ENCODE measurements at places on chromosomes 5 and 9.

DNA sequence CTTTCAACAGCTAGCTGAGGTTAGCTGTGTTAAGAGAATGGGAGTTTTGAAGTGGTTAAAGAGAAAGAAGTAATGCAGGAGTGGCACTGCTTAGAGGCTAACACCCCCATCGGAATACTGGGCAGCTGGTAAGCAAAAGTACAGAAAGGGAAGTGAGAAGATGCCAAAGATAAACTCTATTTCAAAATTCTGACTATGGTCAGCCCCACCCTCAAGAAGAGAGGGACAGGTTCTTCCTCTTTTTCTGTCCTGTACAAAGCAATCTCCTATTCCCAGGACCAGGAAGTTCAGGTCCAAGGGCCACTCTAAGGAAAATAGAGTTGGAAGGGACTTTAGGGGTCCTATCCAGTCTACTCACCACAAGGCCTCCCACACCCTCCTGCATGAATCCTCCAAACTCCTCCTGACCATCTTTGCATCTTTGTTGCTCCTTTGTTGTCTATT is 45.9 kb upstream of the JAK2 start:
- no peak for DNase-seq

GRCh38 chr5:132662925-132663770 is 5.2 kb downstream of the IL13 start:
- DNase-seq, result peak; percentile 69

DNA sequence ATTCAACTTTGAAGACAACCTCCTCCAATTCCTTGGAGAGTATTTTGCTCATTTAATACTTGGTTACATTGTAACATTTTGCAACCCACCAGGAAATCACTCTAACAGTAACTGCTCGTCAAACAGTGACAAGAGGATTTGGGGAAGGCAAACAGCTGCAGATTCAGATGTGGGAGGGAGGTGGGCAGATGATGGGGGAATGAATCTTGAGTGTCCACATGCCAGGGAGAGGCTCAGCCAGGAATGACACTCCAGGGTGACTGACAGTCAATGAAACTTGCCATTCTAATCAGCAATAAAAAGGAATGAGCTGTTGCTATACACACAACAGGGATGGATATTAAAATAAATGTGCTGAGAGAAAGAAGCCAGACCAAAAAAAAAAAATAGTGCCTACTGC is 97.7 kb upstream of the ANKRD55 start:
- no peak for DNase-seq

DNA sequence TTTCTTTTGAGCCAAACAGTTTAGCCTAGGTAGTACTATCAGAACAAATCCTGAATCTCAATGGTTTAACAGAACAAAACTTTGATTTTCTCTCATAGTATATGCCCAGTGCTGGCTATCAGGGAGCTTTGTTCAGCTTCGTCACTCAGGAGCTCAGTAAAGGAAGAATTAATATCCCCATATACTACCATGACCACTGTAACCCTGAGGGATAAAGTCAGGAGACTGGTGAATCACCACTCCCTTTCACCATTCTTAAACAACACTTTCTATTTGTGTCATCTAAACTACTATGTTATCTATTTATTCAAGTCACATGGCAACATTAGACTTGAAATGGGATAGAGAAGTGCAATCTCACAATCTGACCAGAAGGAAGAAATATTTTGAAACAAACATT is 522.6 kb upstream of the COX7C start:
- DNase-seq, result no peak

DNA sequence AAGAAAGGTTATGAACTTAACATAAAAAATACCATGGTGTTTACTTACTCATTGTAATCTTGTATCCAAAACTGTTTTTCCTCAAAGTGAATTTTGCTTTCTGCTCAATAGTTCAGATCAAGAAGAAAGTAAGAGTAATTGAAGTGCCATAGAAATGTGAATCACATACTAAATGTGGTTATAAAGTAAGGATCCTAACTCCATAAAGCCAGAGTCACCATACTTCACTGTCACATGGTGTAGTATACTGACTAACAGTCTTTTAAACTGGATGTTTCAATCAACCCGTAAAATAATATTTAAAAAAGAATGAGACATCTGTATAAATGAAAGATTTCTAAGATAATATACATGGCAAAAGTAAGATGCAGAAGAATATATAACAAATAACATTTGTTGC is 72.1 kb downstream of the NIPBL start:
- DNase-seq, result no peak

DNA sequence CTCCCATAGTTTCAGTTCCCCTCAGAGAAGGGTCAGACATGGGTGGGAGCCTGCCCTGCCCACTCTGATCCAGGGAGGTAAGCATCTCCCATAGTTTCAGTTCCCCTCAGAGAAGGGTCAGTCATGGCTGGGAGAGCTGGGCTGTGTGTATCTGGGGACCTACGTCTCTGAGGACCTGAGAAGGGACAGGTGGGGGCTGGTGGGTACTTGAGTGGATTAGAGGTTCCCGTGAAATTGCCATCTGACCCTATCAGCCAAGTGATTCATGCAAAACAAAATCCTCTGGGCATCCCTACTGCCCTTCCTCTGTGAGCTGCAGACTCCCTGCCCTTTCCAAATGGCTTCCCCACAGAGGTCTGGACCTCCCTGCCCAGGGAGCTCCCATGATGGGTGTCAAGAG is 3.9 kb downstream of the ENHO start:
- DNase-seq, result no peak

DNA sequence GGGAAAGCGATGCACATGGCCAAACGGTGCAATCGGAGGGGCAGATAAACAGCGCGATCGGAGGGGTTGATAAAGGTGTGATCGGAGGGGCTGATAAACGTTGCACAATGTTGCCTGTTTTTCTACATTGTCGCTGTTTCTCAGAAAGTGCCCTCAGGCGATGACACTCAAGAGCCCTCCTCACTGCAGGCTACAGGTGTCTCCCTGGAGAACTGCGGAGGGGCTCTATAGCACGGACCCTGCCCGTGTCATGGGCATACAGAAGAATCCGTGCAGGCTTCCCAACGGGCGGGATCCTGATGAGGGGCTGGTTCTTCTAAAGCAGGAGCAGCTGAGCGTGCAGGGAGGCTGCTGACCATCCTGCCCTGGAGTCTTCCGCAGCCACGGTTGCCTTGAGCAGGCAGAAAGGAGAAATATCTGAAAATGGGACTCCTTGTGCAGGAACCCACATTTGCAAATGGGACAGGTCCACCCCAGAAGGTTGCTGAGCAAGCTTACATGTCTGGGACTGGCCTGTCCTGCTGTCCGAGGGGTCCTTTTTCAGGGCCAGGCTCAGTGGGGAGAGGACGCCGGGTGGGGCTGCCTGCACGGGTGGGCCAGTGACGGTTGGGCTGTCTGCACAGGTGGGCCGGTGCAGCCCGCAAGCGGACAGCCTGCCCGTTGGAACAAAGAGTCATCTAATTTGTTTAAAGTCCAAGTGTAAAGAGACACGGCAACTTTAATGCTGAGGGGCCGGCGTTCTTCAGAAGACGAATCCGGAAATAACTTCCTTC is 25.1 kb upstream of the LPCAT1 start:
- no peak for DNase-seq

GRCh38 chr5:43294226-43294625 is 19.0 kb downstream of the HMGCS1 start:
- no peak for DNase-seq

GRCh38 chr5:159123700-159124099 is 24.0 kb upstream of the EBF1 start:
- DNase-seq, result no peak

DNA sequence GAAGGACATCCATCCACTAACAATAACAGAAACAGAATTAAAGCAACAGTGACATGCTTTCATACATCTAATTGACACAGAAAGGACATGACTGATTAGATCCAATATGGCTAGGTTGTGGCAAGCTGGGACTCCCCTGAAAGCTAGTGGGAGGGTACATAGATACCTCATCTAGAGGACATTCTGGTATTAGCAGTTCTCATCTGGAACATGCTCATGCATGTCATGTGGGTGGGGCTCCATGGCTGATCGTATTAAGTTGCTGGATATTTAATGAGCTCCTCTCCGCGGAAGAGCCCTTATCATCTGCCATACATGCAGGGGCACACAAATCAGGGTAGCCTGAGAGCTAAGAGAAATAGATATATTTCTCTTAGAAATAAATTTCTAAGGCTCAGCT is 358.9 kb downstream of the ICE1 start:
- no peak for DNase-seq

DNA sequence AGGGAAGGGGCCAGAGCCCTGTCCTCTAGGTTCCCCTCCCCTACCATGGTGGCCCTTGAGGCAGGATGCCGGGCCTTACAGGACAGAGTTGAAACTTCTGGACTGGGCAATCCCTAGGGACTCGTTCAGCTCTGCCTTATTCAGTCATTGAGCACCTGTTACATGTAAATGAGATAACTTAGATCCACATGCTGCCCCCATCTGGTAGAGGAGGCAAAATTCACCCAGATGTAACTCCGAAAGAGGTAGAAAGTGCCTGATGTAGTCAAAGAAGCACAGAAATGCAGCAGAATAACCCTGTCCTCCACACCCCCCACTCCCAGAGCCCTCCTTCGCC is 1.5 kb downstream of the GGTA1 start:
- DNase-seq, result peak; percentile 88

DNA sequence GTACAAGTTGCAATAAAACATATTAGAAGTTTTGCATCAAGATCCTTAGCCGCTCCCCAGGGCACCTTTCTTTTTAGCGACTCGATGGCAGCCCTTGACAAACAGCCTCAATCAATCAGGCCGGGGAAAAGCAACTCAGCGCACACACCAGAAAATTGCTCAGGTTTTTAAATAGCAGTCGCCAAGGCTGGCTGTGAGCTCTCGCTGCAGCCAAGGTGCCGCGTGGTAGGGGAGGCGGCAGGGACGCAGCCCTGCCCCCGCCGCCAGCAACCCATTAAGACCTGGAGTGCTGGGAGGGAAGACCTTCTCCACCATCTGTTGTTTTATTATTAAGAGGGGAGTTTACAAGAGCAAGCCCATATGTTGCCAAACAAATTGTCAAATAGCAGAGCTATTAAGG is 22.6 kb downstream of the ASS1 start:
- DNase-seq, result no peak
